ENCODE measurements at places on chromosomes 13 and 19.

DNA sequence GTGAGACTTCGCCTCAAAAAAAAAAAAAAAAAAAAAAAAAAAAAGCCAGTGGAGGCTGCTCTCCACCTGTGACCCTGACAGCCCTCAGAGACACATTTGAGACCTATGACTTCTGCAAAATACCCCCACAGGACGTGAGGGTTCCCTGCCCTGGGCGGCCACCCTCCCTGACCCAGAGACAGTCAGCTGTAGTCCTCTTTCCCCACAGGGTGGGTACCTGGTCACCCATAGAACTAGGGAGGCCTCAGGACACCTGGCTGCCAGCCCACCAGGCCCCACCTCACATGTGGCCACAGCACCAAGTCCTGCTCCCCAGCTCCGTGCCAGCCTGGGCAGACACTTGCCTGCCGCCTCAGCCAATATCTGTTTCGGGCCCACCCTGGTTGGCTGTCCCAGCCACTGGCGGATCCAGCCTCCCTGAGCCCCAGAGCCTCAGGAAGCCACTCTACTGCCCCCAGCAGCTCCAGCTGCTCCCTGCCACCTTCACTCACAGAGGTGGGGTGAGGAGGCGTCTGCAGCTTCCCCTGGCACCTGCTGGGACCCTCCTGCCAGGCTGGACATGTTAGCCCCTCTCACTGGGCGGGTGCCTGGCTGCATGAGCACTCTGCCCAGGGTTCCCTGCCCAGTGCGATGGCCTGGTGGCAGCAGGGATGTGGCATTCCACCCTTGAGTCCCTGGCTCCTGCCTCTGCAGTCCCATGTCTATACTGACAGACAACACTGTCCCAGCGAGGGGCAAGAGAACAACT lies 6.9 kb downstream of the MKNK2 start:
- no peak for DNase-seq

- no peak for DNase-seq
Observed at GRCh38 chr19:10021863-10022262, 8.6 kb downstream of the RDH8 start.

GRCh38 chr19:42350417-42350816 lies 25.0 kb downstream of the MEGF8 start:
- DNase-seq = no peak

- peak; percentile 62 for DNase-seq
Observed at GRCh38 chr19:32819419-32820400, 49.9 kb downstream of the SLC7A9 start.

DNA sequence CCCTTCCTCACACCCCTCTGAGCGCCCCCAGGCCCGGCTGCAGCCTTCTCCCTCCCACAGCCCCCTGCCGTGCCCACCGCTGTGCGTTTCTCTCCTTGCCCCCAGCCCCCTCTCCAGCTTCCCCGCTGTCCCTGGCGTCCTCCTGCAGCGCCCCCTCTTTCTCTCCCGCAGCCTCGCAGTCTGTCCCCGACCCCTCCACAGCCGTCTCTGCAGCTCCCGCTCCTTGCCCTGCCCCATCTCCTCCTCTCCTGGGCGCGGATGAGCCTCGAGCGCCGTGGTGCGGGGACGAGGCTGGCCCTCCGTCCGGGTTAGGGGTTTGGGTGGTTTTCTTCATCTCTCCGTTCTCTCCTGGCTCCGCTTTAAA lies 1.1 kb downstream of the KMT5C start:
- no peak for DNase-seq

- DNase-seq = no peak
Observed at GRCh38 chr19:1284979-1285736, 515 bp upstream of the EFNA2 start.

DNA sequence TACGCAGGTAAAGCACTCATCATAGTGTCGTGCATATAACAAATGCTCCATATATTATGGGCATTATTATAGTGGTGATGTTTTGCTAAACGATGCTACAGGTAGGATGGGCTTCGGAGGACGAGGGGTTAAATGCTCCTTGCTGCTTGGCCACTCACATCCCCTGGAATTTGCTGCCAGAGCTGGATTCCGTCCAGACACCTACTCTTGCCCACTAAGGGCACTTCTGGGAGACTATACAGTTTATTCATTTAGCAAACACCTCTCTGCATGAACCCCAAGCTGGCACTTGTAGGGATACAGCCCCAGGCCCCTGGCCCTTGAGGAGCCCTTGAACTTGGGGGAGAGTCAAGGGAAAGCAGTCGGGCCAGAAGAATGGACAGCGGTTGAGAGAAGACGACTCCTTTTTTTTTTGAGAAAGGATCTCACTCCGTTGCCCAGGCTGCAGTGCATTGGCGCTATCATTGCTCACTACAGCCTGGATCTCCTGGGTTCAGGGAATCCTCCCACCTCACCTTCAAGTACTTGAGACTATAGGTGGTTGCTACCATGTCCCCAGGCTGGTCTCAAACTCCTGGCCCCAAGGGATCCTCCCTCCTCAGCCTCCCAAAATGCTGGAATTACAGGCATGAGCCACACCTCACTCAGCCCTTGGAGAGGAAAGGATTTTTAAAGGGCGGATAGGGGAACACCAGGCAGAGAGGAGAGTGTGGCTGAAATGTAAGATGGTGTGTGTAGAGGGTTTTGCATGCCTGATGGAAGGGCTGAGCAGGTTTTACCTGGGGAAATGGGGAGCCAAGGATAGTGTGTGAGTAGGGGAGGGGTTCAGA lies 1.1 kb upstream of the MRPL34 start:
- no peak for DNase-seq

DNA sequence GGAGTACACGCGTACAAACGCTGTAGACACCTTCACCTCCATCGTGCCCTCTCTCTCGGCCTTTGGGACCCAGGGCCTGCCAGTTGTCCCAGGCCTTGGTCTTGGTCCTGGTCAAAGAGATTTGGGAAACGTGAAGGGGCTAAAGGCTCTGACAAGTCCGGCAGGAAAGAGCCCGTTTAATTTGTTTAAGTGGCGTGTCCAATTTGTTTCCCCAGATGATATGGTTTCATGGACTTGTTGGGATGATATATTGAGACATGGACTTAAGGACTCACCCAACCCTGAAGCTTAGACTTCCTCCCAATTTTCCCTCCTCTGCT lies 2.7 kb downstream of the CLEC11A start:
- no peak for DNase-seq

- no peak for DNase-seq
Observed at GRCh38 chr19:14770944-14771839, 7.2 kb downstream of the ADGRE2 start.
